CD8-positive, alpha-beta T cell (primary cell): ENCODE measurements at places on chromosomes 4 and X.

GRCh38 chr4:32025851-32026459, 1305.8 kb downstream of the PCDH7 start:
- no peak for DNase-seq

- no peak for DNase-seq
Measured at GRCh38 chr4:170425521-170426143, 335.9 kb upstream of the AADAT start.

- no peak for DNase-seq
Measured at GRCh38 chrX:155967653-155968325, 29.7 kb upstream of the IL9R start.

GRCh38 chrX:115400960-115401359, 111.4 kb downstream of the LUZP4 start:
- DNase-seq, result no peak

DNA sequence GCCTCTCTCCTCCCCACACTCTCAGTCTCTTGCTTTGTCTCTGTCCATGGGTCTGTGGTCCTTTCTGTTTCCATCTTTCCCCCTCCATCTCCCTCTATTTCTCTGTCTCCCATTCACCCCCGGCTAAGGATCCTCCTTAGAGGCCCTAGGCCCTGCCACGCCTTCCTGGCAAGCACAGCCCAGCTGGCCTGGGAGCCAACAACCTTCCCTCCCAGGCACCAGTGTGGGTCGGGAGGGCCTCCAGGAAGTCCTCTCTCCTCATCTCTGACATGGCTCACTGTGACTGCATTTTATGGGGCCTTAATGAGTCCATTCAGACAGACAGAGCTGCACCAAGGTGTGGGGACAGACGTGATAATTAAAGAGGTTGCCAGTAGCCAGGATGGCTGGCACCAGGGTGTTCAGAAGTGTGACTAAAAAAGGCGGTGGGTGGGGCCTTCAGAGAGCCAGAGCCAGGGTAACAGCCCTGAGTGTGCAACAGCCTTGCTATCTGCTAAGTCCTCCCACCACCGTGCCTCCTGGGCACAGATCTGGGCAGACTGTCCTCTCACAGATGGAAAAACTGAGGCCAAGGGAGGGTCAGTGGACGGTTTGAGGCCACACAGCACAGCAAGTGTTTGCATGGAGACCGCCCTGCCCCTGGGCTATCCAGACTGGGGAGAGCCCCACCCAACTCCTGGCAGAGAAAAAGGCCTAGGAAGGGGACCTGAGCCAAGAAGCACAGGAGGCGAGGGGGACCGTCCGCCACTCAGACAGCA, 31.5 kb downstream of the BLOC1S4 start:
- DNase-seq, result no peak

DNA sequence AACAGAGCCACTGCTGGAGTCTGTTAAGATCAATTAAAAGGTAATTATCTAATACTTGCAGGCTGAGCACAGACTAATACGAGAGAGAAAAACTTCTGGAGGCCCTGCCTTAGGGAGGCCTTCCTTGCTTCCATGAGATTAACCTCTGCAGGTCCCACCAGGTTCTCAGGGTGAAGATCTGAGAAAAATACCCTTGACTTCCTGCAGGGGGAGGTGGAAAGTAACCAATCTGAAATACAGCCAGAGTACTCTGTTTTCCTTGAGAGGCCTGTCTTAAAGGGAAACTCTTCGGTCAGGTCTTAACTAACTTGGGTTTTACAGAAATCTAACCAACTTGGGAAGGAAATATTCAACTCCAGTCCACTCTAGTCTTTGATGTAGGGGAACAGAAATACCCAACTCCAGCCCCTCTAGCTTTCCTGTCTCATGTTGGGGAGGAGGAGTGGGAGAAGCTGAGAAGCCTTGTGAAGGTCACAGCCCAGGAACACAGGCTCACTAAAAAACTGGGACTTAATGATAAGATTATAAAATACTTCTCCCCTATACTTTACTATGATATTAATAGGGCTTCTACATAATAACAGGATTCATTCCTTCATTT, 77.1 kb downstream of the TBCK start:
- DNase-seq, result no peak

DNA sequence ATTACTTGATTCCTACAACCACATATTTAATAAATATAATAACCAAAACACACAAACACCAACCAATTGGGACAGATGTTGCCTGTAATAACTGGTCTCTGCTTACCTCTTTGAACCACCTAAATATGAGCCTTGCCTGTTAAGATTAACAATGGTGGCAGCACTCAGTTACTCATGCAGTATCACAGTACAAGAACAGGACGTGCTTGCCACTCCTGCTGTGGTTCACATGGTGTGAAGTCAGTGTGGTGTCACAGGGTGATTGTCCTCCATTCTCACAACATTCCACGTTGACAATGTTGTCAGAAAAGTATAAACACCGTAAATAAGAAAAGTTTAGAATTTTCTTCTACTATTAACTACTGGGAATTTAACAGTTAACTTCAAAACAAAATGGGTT, 365.0 kb downstream of the PPP3CA start:
- DNase-seq, result no peak

DNA sequence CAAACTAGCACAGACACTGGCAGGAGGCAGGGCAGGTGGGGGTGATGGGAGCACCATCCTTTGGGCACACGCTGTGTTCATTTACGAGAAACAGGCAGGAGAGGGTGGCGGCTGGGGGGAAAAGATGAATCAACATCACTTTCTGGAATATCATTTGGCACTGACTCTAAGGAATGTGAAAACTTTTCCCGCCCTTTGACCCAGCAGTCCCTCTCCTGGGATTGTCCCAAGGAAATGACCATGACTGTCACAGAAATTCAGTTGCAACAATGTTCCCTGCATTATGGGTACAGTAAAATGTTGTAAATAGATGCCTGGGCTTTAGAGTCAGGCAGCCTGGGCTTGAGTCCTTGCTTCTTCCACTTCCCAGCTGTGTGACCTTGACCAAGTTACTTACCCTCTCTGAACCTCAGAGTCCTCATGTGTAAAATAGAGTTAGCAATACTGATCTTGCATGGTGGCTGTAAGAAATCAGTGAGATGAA, 58.6 kb downstream of the ABLIM2 start:
- DNase-seq, result no peak

DNA sequence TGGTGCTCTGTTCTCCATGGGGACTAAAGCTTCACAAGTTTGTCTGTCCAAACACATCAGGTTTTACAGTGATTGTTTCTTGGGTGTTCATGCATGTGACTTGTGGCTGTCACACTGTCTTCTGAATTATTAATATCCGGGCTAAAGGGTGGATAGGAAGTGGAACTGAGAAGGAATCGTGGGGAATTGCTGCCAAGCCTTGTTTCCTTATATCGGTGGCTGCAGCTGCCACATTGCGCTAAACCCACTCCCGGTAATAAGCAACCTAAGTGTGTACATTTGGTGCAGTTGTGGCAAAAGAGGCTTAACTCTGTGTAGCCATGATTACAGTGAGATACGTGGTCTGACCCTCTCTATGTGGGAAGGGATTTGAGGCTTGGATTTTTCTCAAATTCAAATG, 30.7 kb downstream of the SEPTIN11 start:
- no peak for DNase-seq

DNA sequence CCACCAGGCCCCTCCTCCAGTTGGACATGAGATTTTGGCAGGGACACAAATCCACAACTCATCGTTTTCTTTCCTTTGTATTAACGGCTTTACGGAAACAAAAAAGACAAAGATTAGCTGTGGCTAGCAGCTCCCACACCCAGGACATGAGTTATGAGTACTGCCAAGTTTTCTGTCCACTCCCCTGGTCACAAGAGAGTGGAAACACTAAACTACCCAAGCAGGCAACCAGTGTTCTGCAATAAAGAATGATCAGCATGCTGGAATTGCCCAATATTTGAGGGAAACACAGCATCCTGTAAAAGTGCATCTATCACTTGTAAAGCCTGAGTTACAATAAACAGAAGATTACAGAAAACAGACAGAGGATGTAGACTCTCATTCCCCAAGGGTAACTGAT, 358.4 kb downstream of the NLGN4X start:
- no peak for DNase-seq

DNA sequence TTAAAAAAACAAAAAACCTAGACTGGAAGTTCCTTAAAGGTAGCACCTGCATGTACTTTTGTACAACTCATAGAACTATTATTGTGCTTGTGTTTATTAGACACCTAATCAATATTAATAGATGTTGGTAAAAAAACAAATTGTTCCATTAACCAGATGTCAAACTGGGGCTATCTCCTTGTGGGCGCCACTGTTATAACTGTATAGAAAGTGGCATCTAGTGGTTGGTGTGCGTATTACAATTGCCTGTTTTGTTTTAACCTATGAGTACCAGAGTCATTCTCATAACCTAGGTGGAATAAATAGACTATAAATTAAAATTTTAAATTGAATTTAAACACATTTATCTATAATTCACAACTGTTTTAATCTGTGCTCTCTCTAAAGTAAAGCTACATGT, 97.4 kb downstream of the COL4A5 start:
- DNase-seq, result no peak

- DNase-seq, result no peak
Measured at GRCh38 chr4:177798161-177798560, 355.9 kb upstream of the AGA start.

DNA sequence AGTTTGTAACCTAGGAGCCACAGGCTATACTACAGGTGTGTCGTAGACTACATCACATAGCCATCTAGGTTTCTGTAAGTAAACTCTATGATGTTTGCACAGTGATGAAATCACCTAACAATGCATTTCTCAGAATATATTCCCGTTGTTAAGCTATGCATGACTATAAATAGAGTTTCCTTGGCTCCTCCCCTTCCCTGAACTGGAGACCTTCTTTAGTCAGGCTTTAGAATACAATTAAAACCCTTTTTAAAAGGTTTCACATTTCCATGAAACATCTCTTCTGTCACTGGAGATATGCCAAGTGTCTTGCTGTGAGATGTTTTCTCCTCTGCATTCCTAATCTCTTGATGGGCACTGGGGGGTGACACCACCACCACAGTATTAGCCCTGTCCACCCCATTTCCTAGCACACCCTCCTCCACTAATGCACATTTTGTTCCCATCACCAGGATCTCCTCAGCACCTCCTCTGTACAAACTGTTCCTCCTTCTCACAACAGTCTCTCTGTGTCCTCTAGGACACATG, 334.6 kb upstream of the CPEB2 start:
- DNase-seq, result no peak

DNA sequence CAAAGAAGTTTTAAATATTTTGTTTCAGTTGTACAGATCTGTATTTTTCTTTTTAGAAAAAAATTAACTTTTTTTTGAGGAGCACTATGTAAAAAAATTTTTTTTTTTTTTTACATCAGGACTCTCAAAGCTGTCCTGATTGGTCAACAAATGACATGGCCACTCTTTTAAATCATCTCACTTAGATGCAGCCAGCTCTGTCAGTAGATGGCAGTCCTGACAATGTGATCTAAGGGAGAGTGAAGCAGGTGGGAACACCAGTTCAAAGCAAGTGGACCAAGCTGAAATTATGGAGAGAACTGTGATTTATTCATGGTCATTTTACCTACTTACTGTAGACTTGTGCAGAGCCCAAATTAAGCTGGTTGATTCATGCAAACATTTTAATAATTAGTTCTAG, 174.7 kb upstream of the GPRIN3 start:
- DNase-seq, result no peak

- no peak for DNase-seq
Measured at GRCh38 chr4:47538111-47538824, 53.2 kb downstream of the ATP10D start.

- no peak for DNase-seq
Measured at GRCh38 chrX:124476562-124476961, 130.2 kb downstream of the SH2D1A start.

DNA sequence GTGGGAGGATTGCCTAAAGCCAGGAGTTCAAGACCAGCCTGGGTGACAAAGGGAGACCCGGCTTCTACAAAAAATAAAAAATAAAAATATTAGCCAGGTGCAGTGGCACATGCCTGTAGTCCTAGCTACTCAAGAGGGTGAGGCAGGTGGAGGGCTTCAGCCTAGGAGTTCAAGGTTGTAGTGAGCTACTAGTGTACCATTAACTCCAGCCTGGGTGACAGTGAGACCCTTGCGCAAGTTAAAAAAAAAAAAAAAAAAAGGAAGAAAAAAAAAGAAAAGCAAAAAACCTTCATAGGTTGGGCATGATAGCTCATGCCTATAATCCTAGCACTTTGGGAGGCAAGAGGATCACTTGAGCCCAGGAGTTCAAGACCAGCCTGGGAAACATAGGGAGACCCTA, 5.8 kb downstream of the SCLT1 start:
- no peak for DNase-seq

GRCh38 chr4:10020106-10020505, 1.2 kb downstream of the SLC2A9 start:
- no peak for DNase-seq

- no peak for DNase-seq
Measured at GRCh38 chrX:22047468-22047867, 15.3 kb downstream of the PHEX start.

DNA sequence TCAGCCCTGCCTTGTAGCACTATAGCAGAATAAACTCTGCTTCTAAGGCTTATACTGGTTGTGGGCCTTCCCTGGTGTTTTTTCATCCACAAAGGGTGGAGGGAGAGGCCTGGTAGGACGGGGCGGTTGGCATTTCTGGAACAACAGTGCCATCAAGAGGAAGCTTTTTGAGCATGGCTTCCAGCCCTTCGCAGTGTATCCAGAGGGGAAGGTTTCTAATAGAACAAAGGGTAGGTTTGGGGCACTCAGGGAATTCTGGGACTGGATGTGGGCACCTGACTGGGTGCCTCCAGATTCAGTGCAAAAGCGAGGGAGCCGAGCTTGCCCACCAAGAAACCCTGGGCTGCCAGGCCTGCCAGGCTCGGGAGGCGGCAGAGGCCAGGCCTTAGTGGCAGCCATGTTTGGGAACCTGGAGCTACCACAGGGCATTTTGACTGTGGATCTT, 229.6 kb upstream of the AGTR2 start:
- peak; percentile 49 for DNase-seq

DNA sequence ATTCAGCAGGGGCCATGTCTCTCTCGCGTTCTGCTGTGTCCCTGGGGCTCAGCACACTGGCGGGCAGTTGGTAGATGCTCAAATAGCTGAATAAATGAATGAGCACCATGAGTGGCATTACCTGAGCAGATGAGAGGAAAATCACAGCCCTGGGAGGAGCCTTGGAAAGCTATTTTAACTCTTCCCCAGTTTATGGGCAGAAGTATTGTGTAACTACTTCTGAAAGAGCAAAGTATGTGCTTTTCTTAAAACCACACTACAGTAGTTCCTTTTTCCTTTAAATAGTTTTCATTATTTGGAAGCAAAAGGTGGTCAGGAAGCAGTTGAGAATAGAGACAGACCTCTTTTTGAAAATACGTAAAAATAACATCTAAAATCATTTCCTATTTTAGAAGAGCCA, 3.0 kb upstream of the PLAC1 start:
- DNase-seq, result no peak

GRCh38 chr4:156909010-156909409, 62.6 kb downstream of the PDGFC start:
- no peak for DNase-seq
